ENCODE measurements at places on chromosomes 13 and 19.
A peak's percentile ranks its signal among the peaks of the same experiment; 100 is the strongest.

GRCh38 chr13:111252446-111253364 is 67.7 kb upstream of the TEX29 start:
- DNase-seq = no peak
- no peaks in the 10 kb centered on the region for H3K4me1 ChIP-seq
- no peaks in the 10 kb centered on the region for H3K27me3 ChIP-seq

DNA sequence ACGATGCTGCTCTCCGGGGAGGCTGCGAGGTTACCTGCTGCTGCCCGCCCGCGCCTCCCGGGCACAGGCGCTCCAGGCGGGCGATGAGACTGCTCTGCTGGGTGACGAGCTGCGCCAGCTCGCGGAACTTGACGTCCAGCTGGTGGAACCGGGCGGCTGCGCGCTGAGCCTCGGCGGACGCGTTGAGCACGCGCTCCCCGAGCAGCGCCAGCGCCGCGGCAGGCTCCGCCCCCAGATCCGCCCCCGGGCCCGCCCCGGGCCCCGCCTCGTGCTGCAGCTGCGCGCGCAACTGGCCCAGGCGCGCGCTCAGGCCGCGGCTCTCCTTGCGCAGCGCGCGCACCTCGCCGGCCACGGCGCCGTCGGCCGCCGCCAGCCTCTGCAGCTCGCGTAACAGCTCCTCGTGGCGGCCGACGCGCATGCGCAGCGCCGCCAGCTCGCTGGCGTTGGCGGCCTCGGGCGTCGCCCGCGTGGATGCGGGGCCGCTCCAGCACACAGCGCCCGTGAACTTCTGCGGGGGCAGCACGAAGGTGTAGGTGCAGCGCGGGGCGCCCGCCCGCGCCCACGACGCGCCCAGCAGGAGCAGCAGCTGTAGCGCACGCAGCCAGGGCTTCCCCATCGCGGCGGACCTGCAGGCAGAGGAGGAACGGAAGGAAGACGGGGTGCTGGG is 6.4 kb downstream of the ANGPTL6 start:
- H3K27ac ChIP-seq = no peak overlapping the region
- 0 out of 2 replicates have a peak, but pooled peaks cover 5% of the 10 kb centered on the region for H3K36me3 ChIP-seq
- H3K4me3 ChIP-seq = peak overlapping the region; percentile 18
- no peak for DNase-seq
- peaks cover 3% of the 10 kb centered on the region for H3K27me3 ChIP-seq

DNA sequence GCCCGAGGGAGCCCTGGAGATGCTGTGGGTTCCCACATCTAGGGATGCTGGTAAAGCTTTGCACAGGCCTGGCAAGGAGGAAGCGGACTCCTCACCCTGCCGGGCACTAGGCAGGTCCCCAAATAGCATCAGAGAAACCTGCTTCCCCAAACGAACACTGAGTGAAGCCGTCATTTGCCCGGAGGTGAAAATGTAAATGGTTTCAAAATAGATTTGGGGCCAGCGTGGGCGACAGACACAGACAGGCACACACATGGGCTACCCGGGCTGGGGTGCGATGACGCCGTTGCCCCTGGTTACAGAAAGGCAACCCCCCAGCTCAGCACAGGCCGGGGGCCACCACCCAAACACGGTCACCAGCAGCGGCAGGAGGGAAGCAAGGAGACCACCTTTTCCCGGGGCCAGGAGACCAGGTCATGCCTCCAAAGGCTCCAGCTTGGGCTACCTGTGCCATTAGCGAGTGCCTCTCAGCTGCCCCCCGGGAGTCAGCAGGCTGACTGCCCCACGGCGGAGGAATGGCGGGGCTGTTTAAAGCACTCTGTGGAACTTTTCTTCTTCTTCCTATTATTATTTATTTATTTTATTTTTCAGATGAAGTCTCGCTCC is 47.5 kb upstream of the NDUFS7 start:
- no peak overlapping the region for H3K4me3 ChIP-seq
- H3K27me3 ChIP-seq = no peaks in the 10 kb centered on the region
- no peak for DNase-seq
- H3K27ac ChIP-seq = no peak overlapping the region

DNA sequence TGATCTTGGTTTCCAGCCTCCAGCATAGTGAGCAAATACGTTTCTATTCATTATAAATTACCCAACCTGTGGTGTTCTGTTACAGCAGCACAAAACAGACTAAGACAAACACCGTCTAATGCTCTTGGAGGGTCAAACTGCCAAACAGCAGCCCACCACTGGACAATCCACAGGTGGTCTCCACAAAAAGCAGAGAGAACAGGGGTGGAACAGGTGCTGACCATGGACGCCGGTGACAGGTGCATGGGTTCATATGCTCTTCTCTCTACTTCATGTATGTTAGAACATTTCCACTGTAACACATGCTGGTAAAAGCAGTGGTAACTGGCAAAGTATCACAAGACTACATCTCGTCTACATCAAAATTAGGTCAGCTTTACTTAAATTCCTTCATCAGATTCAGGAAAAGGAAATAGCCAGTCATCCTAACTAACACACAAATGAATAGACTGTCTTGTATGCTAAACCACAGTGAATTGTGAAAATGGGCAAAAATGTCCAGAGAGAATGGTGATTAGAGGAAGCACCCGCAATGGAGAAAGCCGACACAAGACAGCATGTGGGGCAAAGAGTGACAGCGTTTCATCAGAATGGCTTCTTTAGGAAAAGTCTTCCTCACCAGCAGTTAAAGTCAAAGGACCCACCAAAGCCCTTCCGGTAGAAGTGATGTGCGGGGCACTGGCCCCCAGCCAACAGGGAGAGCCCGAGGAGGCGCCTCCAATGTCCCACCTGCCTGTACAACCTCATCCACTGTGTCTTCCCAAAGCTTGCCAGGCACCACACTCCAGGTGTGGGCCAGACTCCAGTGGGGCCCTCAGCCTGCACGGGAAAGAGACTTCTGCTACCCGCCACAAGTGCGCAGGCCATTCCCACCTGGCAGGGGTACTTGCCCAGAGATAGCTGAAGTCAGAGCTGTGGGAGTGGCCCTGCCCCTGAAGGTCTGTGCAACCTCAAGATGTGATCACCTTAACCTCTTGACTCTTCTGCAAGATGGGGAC is 6.5 kb downstream of the CARS2 start:
- DNase-seq = no peak
- no peak overlapping the region for H3K27ac ChIP-seq
- no peak overlapping the region for H3K4me3 ChIP-seq
- peaks cover 10% of the 10 kb centered on the region for H3K36me3 ChIP-seq
- H3K4me1 ChIP-seq = no peaks in the 10 kb centered on the region
- H3K27me3 ChIP-seq = no peaks in the 10 kb centered on the region

- H3K4me3 ChIP-seq = no peak overlapping the region
- no peaks in the 10 kb centered on the region for H3K27me3 ChIP-seq
- DNase-seq = no peak
- no peaks in the 10 kb centered on the region for H3K36me3 ChIP-seq
- peaks cover 4% of the 10 kb centered on the region for H3K4me1 ChIP-seq
- no peak overlapping the region for H3K27ac ChIP-seq
Observed at GRCh38 chr13:59475911-59476310, 687.8 kb downstream of the DIAPH3 start.

- DNase-seq = no peak
- no peaks in the 10 kb centered on the region for H3K36me3 ChIP-seq
- peaks cover 5% of the 10 kb centered on the region for H3K4me1 ChIP-seq
- H3K4me3 ChIP-seq = no peak overlapping the region
Observed at GRCh38 chr13:112696869-112697465, 7.1 kb downstream of the ATP11A start.
